ENCODE measurements at places on chromosomes 11 and 22.

GRCh38 chr11:78079232-78080083 is at the start of gene NDUFC2:
NDUFC2 (minus strand) TSS chr11:78079862; CDS start chr11:78079744, 118 bp downstream.
- peak; percentile 42 for DNase-seq

DNA sequence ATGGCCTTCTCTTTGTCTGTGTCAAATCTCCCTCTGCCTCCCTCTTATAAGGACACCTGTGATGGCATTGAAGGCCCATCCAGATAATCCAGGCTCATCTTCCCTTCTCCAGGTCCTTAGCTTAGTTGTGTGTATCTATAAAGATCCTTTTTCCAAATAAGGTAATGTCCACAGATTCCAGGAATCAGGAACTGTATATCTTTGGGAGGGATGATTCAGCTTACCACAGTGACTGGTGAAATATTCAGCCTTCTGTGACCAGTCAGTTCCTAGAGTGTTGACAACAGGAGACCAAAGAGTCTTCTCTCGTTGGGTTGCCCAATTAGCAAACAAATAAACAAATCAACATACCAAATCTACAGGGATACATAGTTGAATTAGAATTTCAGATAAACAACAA is 175.8 kb downstream of the MPPED1 start:
- DNase-seq: no peak

DNA sequence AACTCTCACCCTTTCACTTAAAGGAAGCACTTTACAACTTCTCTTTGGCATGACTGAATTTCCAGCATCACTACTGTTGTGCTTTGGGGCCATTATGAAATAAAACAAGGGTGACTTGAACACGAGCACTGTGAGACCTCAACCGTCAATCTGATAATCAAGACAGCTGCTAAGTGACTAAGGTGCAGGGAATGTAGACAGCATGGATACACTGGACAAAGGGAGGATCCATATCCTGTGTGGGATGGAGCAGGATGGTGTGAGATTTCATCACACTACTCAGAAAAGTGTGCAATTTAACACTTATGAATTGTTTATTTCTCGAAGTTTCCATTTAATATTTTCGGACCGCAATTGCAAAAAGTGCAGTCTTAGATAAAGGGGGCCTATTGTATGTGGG is 16.1 kb upstream of the EXPH5 start:
- DNase-seq: no peak

GRCh38 chr11:119100994-119101758 is 477 bp downstream of the DPAGT1 start:
- no peak for DNase-seq

All from activated gamma-delta T cell treated with anti-CD3 and anti-CD28 coated beads, Interleukin-2, amount 50 U/mL, for 16 hours (primary cell).